Stimulated activated naive B cell treated with anti-CD40 and anti-IgM and Interleukin-4, amounts not matched to agents 10 μg/mL and 1 μg/mL and 100 μg/mL, for 72 hours (primary cell): ENCODE measurements at places on chromosomes 11 and 22.

DNA sequence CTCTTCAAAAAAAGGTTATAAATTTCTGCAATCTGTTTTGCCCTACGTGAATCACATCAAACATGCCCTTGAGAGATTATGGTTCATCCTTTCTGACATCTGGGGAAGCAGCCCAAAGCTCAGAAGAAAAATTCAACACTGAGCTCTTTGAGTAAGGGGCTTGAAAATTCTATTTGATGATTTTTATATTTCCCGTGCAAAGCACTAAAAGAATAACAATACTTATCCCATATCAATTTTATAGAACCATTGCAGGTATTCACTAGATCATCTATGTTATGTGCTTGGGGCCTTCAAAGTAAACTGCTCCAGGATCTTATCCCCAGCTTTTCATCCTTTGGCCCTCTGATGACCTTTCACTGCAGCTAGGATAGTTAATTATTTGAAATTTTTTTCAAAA, 966.9 kb upstream of the CNTN5 start:
- no peak for DNase-seq

DNA sequence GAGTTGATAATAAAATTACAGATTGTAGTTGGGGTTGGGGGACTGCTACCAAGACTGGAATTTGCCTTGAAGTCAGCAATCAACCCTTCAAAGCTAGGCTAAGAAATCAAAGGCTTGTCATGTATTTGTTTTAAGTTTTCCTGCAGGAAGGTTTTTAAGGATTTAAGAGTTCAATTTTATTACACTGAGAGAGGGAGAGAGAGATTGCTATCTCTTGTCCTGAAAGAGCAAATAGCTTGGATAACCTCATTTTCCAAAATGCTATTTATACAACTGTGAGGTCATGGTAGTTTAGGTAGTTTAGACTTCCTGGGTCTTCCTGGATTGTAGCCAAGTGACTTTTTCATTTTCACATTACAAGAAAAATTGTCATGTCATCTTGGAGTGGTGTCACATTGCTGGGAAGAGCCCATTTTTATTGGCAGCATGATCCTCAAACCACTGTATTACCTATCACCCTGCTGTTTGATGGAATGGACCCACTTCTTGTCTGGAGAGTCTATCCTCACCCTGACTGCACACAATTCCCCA, 10.1 kb upstream of the PRSS23 start:
- DNase-seq = no peak

DNA sequence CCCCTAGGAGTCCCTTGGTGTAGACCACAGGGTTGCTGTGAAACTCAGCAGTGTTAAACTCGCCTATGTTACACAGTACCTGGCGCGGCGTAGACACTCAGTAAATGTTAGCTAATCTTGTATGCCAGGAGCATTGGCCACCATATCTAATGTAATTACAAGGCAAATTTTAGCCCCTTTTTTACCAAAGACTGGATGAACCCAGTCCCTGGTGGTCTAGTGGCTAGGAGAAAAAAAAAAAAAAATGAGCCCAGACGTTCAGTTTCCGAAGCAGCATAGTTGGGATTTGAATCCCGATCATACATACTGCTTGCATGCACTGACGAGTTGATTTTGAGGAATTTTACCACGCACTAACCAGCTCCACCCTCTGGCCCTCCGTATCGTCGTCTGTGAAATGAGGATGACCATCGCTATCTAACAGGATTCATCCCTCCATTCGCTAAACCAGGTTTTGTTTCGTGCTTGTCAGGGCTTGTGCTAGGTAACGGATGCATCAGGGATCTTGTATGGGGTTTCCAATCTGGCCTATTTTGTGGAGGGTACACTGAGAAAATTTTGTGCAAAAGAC, 688 bp downstream of the PTS start:
- no peak for DNase-seq

- DNase-seq = no peak
Measured at GRCh38 chr11:123601136-123601535, 53.3 kb downstream of the SCN3B start.

- no peak for DNase-seq
Measured at GRCh38 chr11:117172724-117173421, 5.7 kb upstream of the SIDT2 start.

DNA sequence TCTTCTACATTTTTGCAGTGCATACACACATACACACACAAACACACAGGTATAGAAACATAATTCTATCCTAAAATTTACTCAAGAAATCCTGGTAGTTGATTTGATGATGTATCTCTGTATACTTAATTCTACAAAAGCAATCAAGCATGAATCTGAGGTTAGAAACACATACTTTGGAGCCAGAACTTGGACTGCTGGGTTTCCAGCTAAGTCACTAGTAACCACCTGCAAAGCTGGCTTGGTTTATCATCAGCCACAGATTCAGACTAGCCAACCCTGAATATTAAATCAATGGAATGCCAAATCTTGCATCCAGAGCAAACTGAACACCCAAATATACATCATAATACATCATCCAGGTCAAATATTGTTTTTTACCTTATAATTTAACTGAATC, 24.8 kb upstream of the POU2AF2 start:
- no peak for DNase-seq

DNA sequence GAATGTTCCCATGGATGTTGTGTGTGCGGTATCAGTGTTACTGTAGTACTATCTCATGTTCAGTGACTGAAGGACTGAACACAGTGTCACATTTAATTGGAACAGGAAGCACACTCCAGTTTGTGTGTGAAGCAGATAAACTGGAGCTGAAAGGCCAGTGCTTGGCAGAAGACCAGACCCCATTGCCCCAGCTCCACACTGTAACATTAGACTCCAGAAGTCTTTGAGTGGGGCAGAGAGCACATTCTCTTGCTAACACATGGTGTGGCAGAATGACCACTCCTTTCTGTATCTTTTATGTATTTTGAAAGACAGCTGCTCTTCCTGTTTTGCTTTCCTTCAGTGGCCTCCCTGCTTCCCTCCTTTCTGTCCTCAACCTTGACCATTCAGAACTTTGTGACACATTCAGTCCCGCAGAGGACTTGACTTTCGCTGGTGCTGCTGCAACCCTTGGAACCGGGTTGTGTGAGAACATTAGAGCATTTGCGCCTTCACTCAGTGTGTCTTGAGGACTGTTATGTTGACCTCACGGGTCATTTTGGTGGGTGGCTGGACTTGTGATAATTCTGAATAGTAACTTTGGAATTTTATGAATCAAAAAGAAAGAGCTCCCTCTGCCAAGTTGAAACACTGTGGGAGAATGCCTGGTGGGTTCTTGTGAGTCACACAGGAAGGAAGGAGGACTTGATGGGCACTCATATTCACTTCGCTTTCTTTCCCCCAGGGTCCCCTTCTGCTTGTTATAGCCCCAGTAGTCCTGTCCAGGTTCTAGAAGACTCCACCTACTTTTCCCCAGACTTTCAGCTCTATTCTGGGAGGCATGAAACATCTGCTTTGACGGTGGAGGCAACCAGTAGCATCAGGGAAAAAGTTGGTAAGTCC, 26.4 kb downstream of the AMOTL1 start:
- DNase-seq = no peak

DNA sequence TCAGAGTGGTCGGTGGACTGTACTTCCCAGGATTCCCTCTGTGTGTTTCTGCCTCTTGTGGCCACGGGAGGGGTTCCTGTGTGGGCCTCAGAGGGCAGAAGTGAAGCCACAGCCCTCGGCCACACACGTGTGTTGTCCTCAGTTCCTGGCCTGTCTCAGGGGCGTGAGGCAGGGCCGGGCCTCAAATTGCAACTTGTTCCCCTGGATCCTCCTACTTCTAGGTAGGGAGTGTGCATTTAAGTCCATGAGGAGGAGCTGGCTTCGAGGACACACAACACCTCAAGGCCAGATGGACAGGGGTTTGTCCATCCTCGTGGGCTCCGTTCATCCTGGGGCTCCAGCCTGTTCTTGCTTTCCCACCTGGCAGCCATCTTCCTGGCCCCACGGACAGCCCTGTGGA, 573.0 kb downstream of the TBC1D22A start:
- no peak for DNase-seq

DNA sequence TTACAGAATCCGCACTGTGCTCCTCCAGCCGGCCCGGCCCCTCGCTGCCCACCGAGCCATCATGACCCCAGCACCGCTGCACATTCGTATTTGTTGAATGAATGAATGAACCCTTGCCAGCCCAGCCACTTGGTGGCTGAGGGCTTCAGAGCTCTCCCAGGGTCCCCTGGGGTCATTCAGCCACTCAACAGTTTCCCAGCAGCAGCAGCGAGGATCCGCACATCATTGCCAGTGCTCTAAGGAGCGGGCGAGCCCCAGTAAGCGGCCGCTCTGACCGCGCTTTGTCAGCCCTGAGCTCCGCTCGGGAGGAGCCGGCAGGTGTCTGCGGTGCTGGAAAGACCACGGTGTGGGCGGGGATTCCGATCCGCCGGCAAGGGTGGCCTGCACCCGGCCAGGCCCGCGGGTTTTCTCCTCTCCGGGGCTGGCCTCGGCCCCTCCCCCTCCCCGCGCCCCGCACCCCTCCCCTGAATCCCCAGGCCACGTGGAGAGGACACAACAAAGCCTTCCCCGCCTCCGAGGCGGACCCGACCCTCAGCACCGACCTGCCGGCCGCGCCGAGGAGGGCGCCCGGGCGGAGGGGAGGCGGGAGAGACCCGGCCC, 563 bp downstream of the BID start:
- peak; percentile 70 for DNase-seq

DNA sequence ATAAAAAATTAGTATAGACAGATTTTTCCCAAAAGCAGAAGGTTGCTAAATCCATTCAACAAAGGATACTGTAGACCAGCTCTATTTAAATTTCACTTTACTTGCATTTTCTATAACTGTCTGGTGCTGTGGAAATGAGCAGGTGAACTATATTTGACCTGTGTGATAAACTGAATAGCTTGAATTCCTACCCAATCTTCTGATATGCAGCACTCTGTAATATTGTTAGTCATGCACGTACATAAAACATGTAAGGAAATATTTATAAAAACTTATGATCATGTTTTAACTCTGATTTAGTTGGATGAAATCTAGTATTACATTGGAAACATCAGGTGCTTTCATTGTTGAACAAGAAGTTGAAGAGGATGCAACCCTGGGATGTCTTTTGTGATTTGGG, 213.6 kb downstream of the DBX1 start:
- DNase-seq = no peak
